Type B pancreatic cell (in vitro differentiated cells): ENCODE measurements at places on chromosomes 3 and 15. TPM values are rescaled to one million over a fixed set of nuclear protein-coding genes. Genes with fewer than 3 reads are reported as not detected.

The TNIK gene
- 8.1 and 38.1 TPM in 2 replicates for total RNA-seq

The CFAP91 gene
- 2.1 and 19.0 TPM in 2 replicates for total RNA-seq

The FGF12 gene
- 5.4 and 9.8 TPM in 2 replicates for total RNA-seq

The SCAANT1 gene
- not detected in 2 replicates for total RNA-seq

DNA sequence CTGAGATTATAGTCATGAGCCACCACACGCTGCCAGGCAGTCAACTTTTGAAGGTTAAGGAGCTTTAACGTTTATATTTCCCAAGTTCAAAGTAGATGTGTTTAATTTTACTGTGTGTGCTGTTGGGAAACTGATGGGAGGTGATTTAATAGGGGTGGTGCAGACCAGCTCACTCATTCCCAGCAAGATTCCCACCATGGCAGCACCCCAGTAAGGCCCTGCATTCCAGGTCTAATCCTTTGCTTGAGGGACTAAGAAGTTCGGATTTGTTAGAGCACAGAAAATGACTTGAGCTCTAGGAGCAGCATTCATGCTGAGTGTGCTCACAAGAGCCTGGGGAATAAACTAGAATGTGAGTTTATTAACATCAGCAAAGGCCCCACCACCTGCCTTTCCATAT is 25.2 kb downstream of the TSEN2 start:
- DNase-seq = no peak

- no peak for DNase-seq
Measured at GRCh38 chr3:74500257-74500656, 114.2 kb downstream of the CNTN3 start.

DNA sequence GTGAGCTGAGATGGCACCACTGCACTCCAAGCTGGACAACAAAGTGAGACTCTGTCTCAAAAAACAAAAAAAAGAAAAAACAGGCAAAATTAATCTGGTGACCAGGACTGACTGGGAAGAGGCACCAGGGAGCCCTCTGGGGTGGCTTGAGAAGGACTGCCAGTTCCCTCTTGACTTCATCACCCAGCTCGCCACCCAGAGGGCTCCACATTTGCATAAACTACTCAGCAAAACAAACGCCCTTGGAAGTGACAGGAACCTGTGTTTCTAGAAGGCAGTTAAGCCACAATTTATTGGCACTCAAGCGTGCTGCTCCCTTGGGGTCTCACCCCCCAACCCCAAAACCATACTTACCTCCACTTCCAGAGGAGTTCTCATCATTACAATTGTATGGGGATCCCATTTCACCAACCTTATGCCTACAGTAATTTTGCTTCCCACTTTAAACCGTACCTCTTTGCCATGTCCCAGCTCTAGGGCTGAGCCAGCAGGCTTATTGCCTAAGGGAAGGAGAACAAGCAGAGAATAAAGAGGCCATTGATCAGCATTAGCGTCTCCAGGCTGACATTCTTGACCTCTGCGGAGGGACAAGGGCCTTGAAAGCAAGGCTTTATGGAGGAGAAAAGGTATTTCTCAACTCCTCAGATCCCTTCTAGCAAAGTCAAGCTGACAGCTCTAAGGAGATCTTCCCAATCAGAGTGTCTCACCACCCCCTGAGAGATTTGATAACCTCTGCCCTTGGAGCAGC is 357.4 kb downstream of the SHQ1 start:
- no peak for DNase-seq

GRCh38 chr3:154690413-154690812 is 260.4 kb upstream of the GPR149 start:
- no peak for DNase-seq

GRCh38 chr3:155064920-155065319 is 15.2 kb upstream of the MME start:
- no peak for DNase-seq

DNA sequence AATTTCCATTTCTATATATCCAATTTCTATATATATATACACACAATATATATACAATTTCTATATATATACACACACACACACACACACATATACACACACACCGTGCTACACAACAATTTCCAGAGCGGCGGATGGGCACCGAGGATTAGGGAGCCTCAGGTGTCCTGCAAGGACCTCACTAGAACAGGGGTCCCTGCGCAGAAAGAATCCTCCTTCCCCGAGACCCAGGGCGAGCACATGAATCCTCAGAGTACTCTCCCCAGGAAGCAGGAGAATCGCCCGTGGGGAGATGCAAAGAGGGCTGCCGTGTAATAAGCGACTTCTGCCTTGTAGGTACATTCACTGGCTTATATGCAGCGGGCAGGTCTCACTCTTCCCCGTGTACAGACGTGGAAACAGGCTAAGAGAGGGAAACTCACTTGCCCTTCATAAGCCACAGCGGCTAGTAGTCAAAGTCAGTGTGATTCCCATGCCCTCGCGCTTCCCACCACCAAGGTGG is 467 bp downstream of the PIF1 start:
- no peak for DNase-seq

- no peak for DNase-seq
Measured at GRCh38 chr3:55453886-55454496, 33.1 kb downstream of the WNT5A start.

DNA sequence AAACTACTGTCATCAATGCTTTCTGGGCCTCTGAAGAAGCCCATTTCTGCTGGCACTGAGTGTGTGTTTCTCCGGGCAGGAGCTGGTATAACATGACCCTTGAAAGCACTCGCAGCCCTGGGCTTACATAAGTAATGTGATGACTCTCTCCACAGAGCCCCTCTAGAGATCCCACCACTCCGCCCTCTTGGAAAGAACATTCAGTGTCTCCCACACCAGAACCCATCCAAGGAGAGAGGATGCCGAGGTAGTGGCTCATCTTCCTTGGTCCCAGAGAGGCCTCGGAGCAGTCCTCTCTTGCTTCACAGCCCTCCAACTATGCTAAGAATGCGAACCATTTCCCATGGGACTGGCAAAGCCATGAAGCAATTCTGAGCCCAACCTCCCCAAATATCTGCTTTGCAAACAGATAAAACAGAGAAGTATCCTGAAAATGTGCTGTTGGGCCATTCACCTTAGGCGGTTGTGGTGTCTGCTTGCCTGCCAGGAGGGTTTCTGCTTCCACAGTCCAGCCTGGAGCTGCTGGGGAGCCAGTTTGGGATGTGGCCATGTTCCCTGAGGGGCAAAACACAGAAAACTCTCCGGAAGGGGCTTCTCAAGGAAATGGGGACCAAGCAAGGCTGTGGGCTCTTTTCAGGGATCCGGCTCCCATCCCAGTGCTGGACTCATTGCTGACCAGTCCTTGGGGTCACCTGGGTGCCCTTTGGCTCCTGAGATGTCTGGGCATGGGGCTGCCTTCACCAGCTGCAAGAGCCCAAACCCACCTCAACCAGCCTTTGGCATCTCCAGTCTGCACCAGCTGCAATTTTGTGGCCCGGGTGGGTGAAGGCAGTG is 47.3 kb downstream of the AMOTL2 start:
- peak; percentile 62 for DNase-seq

DNA sequence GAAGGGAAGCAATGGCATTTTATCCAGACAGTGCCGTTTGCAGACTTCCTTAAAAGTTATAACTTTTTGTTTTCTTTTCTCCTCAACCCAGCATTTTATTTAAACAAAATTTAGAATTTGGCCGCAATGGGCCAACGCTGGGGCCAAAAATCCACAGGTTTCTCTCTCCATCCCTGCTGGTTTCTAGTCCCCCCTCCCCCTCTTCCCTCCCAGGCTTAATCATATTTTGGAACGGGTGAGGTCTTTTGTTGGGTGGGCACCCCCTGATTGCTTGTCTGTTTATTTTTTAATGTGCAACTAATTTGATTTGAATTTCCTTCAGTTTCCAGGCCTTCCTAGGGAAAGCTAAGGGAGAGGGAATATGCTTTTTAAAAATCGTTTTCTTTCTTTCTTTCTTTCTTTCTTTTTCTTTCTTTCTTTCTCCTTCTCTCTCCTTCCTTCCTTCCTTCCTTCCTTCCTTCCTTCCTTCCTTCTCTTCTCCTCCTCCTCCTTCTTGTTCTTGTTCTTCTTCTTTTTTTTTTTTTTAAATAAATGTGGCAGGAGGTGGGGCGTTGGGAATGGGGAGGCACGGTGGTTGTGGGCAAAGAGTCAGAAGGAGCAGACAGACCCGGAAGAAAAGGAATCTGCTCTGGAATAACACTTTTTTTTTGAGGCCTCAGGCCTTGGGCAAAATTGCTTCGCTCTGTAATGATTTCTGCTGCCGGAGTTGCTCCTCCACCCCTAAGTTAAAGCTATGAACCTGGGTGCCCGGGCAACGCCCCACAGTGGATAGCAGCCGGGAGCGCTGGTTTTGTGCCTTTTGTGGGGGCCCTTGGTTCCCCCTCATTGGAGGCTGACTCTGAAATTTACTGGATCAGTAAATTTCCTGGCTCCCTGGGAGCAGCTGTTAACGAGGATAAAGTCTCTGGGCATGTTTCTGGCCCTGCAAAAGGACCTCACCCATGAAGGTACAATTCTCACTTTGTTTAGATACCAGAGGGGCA is 1.9 kb downstream of the FNDC3B start:
- no peak for DNase-seq
